ENCODE measurements at places on chromosomes 13 and 19.

DNA sequence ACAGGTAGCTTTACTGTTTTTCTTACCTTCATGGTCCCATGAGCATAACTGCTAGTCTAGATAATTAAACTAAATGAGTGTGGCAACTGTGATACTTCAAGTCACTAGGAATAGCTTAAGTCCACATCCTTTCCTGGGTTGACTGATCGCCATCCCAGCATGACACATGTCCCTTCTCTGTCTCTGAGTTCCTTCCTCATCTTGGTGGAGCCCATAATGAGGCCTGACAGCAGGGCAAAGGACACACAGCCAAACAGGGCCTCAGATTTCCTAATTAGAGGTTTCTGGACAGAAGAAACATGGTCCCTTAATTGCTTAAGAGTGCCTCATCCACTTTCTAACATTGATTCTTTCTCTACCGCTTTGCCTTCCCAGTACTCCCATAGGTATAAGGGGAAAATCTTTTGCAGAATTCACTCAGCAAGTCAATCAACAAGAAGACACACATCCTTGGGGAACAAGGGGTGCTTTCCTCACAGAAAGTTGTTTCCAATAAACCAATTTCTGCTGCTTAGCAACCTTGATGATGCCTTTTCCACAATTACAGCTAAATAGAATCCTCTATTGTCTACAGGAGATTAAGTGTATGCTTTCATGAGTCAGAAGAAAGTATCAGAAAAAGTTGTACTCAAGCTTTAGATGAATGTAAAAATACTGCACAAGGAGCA is 208.3 kb upstream of the SERP2 start:
- DNase-seq = no peak

- no peak for DNase-seq
Measured at GRCh38 chr13:65605396-65605795, 1624.7 kb downstream of the PCDH9 start.

- no peak for DNase-seq
Measured at GRCh38 chr13:107277911-107278310, 710.0 kb upstream of the ARGLU1 start.

DNA sequence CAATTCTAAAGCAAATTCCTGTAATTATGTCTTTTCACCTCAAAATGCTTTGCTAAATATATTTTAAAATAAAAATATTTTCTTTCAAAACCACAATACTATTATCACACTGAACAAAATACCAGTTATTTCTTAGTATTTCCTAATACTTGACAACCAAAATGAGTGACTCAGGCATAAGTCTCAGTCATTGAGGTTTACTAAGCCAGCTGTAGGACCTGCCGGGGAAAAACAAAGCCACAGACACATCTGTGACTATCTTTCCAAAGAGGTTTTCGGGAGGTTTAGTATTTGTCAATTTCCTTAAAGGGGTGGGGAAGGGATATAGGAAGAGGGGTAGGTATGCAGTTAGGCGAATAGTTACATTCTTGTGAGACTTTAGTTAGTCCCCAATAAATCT is 3.2 kb upstream of the ZNF235 start:
- peak; percentile 35 for DNase-seq

DNA sequence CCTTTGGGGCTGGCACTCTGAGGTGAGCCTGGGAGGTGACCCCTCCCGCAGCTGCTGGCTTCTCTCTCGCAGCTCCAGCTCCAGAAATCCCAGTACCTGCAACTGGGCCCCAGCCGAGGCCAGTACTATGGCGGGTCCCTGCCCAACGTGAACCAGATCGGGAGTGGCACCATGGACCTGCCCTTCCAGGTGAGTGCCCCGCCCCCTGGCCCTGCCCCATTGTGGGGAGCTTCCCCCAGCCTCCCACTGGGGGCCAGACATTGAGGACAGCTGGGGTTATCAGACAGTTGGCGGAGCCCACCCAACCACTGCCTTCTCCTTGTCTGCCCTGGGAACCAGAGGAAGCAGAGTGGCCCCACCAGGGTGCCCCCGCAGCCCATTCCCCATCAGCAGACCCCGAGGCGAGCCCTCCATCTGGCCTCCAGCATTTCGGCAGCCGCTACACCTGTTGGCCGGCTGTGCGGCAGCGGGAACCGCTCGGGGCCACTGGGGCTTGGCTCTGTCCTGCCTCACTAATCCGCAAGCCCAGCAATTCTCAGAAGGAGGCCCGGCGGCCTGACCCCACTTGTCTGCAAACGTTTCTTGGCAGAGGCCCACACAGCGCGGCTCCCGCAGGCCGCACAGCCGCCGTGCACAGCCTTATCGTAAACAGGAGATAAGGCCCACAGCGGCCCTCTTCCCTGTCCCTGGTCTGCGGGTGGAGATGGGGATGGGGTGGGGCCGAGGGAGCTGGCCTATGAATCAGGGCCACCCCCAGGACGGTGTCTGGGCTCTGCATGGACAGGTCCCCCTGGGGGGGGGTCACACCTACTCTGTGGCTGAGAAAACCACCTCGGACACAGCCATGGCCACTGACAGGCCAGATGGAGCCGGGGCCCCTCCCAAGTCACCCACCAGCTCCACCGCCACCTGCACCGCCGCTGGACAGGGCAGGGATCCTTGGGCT is 48.0 kb downstream of the COMP start:
- DNase-seq = no peak
